Stimulated activated CD8-positive, alpha-beta memory T cell treated with anti-CD3 and anti-CD28 coated beads, Interleukin-2, amount 100 ng/mL, for 1 hour (primary cell): ENCODE measurements at places on chromosomes 3 and 15.

DNA sequence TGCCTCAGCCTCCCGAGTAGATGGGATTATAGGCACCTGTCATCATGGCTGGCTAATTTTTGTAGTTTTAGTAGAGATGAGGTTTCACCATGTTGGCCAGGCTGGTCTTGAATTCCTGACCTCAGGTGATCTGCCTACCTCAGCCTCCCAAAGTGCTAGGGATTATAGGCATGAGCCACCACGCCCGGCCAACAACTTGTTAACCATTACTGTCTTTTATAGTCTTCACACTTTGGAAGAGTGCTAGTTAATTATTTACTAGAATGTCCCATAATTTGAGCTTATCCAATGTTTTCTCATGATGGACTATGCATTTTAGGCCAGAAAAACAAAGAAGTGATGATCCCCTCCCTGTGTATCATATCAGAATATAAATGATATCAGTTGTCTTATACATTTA, 288.6 kb upstream of the CBLB start:
- DNase-seq = no peak

GRCh38 chr3:129686941-129687340, 80.5 kb upstream of the PLXND1 start:
- DNase-seq = no peak

DNA sequence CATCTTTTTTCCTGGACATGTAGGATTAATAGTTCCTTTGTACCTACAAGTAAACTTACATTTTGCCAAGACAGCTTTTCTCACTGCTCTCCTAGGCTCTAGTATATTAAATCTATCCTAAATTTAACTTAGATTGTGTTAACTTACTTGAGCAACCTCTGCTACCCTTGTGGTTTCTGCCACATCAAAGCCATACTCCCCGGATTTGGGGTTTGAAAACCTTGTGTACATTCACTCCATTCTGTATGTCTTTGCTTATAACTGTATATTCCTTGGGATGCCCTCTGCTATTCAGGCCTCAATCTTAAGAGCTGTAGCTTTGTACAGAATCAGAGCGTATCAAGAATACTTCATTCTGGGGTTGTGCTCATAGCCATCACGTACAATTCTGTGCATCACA, 60.4 kb downstream of the ARIH1 start:
- peak; percentile 11 for DNase-seq

DNA sequence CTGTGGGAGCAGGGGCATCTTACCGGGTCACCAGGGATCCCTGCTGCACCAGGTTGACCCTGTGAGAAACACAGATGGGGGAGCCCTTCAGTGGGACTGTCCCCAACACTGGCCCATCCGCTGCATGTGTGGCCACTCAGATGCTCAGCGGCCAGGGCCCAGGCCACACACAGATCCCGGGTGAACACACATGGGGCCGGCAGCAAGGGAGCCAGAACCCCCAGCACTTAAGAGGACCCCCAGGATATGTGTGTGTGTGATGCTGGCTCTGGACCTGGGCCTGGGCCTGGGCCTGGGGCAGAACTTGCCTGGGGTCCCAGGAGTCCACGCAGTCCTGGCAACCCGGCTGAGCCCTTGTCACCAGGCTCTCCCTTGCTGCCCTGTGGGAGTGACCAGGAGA, 4.9 kb upstream of the UCN2 start:
- no peak for DNase-seq

DNA sequence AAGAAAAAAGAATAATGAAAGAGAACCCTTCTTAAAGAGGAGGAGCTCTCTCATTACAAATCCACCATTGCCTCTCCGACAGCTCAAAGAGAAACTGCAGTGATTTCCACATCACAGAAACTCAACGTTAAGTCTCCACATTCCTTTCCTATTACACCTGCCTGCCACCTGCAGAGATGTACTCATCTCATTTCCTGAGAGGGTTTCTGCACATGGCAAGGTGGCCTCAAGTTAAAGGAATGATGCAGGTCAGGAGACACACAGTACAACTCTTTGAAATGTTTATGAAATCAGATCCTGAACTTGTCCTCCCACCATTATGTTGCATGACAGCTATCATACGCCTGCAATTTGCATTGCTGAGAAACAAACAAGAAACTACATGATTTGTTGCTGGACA, 458.4 kb upstream of the ADAMTS9 start:
- DNase-seq = no peak

- DNase-seq = no peak
Observed at GRCh38 chr15:71747128-71748083, 62.9 kb upstream of the NR2E3 start.

DNA sequence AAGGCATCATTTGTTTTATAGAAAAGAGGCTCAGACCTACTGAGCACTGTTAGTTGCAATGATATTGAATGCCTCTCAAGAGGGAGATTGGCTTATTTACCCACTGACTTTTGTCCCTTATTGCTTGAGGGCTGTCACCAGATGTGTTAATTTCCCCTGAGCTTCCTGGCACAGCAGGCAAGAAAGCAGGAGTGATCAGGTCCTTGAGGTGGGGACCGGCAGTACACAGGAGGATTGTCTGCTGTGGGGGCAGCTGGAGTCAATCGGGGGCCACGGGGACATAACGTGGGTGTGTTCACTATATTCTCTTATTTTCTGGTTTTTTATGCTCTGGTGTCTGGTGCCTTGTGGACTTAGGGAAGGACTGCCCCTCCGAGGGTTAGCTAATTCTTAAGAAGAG, 44.6 kb downstream of the GASK1A start:
- no peak for DNase-seq

DNA sequence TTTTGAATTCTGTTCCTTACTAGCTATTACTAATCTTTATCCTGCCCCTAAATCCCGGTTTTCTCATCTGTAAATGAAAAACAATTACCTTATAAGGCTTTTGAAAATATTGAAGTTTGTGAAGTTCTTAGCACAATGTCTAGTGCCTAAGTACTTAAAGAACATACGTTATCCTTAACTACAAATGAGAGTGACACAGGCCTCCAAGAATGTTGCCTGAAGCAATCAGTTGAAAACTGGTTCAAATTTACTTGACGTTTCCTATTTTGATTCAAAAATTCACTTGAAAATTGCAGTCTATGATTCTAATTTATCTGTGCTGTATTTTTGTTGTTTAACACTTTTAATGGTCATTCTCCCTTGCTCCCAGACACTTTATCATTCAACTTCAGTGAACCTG, 3.2 kb downstream of the SENP7 start:
- no peak for DNase-seq

- DNase-seq = no peak
Observed at GRCh38 chr15:40263024-40263754, 19.7 kb downstream of the ANKRD63 start.
